ENCODE measurements at places on chromosomes 4 and X. TPM values are rescaled to one million over a fixed set of nuclear protein-coding genes. Genes with fewer than 3 reads are reported as not detected.

DNA sequence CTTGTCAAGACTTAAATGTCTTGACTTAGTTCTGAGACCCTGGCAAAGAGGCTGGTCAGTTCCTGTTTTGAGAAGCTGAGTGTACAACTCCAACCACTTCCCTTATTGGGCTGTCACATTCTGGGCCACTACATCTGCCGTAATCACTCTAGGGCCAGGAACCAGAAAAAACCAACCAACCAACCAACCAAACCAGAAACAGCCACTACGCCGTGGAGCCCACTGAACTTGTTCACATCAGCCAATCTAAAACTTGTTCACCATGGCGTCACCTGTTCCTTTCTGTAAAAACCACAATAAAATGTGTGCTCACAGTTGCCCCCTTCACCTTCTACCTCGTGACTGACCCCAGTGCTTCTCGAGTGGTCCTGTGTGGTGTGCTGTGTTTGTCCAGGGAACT lies 107.3 kb downstream of the JADE1 start:
- no peak overlapping the region for H3K4me3 ChIP-seq
- no peak overlapping the region for H3K27ac ChIP-seq
- H3K27me3 ChIP-seq = no peaks in the 10 kb centered on the region
- H3K4me1 ChIP-seq = peaks cover 40% of the 10 kb centered on the region
- H3K36me3 ChIP-seq = peaks cover 6% of the 10 kb centered on the region

DNA sequence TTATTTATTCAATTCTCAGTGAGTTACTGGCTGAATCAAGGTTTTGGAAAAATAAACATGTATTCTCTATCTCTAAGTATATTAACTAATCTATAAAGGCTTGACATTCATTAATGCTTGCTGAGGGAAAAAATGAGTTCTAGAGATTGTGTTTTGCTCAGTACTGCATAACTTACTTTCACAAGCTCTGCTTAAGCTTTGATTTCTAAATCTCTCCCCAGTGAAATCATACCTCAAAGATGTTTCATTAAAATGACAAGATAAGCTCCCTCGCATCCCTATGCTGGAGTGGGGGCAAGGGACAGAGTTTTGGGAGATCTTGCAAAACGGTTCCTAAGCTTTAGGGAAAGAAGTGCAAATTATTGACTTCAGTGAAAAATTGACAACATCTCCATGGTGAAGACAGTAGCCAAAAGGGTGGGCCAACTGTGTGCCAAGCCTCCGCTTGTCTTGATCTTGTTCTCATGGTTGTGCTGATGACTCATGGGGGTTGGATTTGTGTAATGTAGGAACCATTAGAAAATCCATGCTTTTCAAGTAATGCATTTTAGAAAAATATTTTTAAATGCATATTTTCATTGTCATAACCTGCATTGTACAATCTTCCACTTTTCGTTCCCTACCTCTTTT lies 521.4 kb downstream of the RPA4 start:
- no peaks in the 10 kb centered on the region for H3K27me3 ChIP-seq
- no peak for DNase-seq
- H3K27ac ChIP-seq = no peak overlapping the region
- H3K36me3 ChIP-seq = peaks cover 3% of the 10 kb centered on the region
- H3K4me1 ChIP-seq = peaks cover 25% of the 10 kb centered on the region
- no peak overlapping the region for H3K4me3 ChIP-seq

- peaks cover 8% of the 10 kb centered on the region for H3K36me3 ChIP-seq
- peaks cover 79% of the 10 kb centered on the region for H3K4me1 ChIP-seq
- peak overlapping the region; percentile 12 for H3K27ac ChIP-seq
Measured at GRCh38 chrX:118525174-118525730, 29.6 kb downstream of the DOCK11 start.

GRCh38 chr4:37623125-37623524 lies 63.1 kb downstream of the RELL1 start:
- no peak overlapping the region for H3K27ac ChIP-seq
- peaks cover 23% of the 10 kb centered on the region for H3K36me3 ChIP-seq
- no peaks in the 10 kb centered on the region for H3K4me1 ChIP-seq

- H3K36me3 ChIP-seq = no peaks in the 10 kb centered on the region
- no peaks in the 10 kb centered on the region for H3K4me1 ChIP-seq
- no peak for DNase-seq
- peaks cover 2% of the 10 kb centered on the region for H3K27me3 ChIP-seq
- no peak overlapping the region for H3K4me3 ChIP-seq
Measured at GRCh38 chrX:109344678-109345077, 137.2 kb downstream of the GUCY2F start.

GRCh38 chrX:71164071-71164470 lies 19.4 kb downstream of the NLGN3 start:
- no peaks in the 10 kb centered on the region for H3K27me3 ChIP-seq
- DNase-seq = no peak
- H3K27ac ChIP-seq = no peak overlapping the region
- H3K4me3 ChIP-seq = no peak overlapping the region

- H3K27me3 ChIP-seq = peaks cover 5% of the 10 kb centered on the region
- peaks cover 14% of the 10 kb centered on the region for H3K4me1 ChIP-seq
- H3K36me3 ChIP-seq = peaks cover under 1% of the 10 kb centered on the region
- H3K4me3 ChIP-seq = no peak overlapping the region
Measured at GRCh38 chrX:31260351-31260750, 188.5 kb upstream of the FTHL17 start.

The CT45A10 gene
- not detected for total RNA-seq

The GPC3 gene
- total RNA-seq = 0.24 TPM

DNA sequence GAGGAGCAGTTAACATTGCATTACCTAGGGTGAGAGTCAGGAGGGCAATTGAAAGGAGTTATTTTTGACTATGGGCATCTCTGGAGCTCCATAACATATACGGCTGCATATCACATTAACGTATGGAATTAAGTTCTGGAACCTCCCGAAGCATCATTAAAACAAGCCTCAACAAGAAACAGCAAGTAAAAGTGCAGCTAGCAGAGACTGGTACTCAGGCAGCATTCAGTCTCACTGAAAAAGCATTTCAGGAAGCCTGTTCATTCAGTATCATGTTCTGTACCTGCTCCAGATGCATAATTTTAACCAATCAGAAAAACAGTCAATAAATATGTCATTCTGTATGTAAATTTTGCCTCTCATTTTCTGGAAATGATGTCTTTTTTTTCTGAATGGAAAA lies 299.6 kb downstream of the EPHA5 start:
- H3K4me3 ChIP-seq = no peak overlapping the region
- no peaks in the 10 kb centered on the region for H3K36me3 ChIP-seq
- no peak for DNase-seq
- no peak overlapping the region for H3K27ac ChIP-seq

The TMEM187 gene
- 4.6 TPM for total RNA-seq

The DUSP9 gene
- total RNA-seq = 0.10 TPM

The TRMT10A gene
- 7.3 TPM for total RNA-seq

The LRCH2 gene
- not detected for total RNA-seq

GRCh38 chrX:47232803-47233332 lies at the start of gene USP11:
Gene USP11, plus strand, starts transcription at chrX:47233009. Its CDS starts 35 bp downstream, at chrX:47233044.
- H3K27me3 ChIP-seq = no peaks in the 10 kb centered on the region
- peak; percentile 16 for DNase-seq
- H3K27ac ChIP-seq = peak within 1 kb of the TSS; percentile 90
- peaks cover 19% of the 10 kb centered on the region for H3K4me1 ChIP-seq
- peaks cover 14% of the 10 kb centered on the region for H3K36me3 ChIP-seq

The FAAH2 gene
- 7.3 TPM for total RNA-seq

GRCh38 chr4:147480502-147480890 lies 401 bp upstream of the EDNRA start:
- H3K4me3 ChIP-seq = no peak overlapping the region
- no peak overlapping the region for H3K27ac ChIP-seq
- H3K27me3 ChIP-seq = peaks cover 26% of the 10 kb centered on the region
- no peak for DNase-seq
- H3K36me3 ChIP-seq = no peaks in the 10 kb centered on the region

DNA sequence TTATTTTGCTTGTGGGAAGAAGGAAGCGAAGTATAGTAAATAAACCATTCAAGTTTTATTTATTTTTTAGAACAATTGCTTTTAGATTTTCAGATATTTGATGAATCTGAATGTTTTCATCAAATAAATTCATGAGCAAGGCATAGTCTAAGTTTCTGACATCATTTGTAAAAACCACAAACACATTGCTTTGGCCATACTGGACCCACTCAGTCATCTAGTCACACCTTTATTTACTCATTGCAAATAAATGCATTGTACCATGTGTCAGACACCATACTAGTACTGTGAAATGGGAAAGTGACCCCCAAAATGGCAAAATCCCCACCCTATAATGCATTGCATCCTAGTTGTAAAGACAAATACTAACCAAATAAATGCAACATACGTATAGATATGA lies 449.1 kb upstream of the SMIM31 start:
- H3K4me1 ChIP-seq = no peaks in the 10 kb centered on the region
- H3K27me3 ChIP-seq = no peaks in the 10 kb centered on the region
- DNase-seq = no peak
- no peak overlapping the region for H3K4me3 ChIP-seq
- no peak overlapping the region for H3K27ac ChIP-seq
- no peaks in the 10 kb centered on the region for H3K36me3 ChIP-seq
